ENCODE measurements at places on chromosomes 13 and 19. TPM values are rescaled to one million over a fixed set of nuclear protein-coding genes. Genes with fewer than 3 reads are reported as not detected.

DNA sequence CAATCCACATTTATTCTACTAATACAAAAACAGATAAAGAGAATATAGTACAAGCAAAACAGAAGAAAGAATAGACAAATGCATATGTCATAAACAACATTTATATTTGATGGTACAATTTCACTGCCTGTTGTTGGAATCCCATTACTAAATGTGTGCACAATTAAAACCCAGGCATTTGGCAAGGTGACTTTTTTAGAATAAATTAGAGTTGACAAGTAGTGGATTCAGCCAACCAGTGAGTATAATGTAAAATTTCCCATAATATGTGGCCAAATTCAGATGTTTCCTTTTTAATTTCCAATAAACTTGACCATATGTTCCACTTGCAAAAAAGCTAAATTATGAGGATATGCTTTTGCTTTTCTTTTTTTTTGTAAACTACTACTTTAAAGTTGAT is 1578.8 kb downstream of the OLFM4 start:
- no peak for DNase-seq

DNA sequence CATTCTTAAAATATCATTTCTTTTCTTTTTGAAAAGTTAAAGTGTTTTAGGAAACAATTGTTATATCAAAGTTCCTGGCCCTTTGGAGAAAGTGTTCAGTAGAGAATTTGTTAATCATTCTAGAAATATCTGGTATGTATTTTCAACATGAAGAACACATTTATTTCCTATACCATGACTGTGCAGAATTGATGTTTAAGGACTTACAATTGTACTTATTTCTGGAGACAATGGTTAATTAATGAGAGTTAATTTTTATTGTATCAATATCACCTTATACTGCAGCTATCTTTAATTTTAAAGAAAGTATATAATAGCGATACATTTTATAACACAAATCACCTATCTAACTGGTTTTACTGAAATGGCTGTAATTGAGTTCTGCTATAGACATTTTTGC is 95.3 kb downstream of the TEX29 start:
- no peak for DNase-seq

DNA sequence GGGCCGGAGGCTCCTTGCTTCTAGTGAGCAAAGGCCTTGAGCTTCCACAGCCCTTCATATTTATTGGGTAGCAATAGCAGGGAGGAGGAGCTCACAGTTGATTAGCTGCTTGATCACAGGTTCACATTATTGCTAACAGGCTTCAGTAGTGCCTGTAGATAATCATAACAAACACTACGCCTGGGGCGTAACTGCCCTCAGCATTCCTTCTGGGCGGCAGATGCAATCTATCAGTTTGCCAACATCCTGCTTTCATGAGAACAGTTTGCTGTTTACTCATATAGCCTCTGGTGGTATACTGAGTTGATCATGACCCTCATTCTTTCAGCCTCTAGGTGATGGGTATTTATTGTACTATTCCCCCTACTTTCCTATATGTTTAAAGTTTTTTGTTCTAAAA is 149.4 kb downstream of the B3GLCT start:
- no peak for DNase-seq

- no peak for DNase-seq
Observed at GRCh38 chr19:2089001-2089711, 7.0 kb downstream of the MOB3A start.

DNA sequence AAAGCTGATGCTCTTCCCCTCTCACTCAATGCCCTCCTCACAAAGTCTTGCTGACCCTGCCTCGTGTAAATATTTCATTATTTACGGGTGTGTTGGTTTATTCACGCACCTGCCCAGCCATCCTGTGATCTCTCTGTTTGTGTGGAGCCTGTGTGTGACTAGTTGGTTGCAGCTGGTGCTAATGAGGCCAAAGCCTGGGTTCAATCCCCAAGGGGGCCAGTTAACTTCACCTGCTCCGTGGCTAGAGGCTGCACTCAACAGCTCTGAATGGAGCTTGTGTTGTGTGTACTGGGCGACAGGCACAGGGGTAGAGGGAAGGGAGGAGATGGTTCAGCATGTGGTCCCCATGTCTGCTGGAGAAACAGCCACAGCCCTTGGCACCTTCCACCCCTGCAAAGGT is 109.5 kb downstream of the DNAJC15 start:
- DNase-seq = no peak

DNA sequence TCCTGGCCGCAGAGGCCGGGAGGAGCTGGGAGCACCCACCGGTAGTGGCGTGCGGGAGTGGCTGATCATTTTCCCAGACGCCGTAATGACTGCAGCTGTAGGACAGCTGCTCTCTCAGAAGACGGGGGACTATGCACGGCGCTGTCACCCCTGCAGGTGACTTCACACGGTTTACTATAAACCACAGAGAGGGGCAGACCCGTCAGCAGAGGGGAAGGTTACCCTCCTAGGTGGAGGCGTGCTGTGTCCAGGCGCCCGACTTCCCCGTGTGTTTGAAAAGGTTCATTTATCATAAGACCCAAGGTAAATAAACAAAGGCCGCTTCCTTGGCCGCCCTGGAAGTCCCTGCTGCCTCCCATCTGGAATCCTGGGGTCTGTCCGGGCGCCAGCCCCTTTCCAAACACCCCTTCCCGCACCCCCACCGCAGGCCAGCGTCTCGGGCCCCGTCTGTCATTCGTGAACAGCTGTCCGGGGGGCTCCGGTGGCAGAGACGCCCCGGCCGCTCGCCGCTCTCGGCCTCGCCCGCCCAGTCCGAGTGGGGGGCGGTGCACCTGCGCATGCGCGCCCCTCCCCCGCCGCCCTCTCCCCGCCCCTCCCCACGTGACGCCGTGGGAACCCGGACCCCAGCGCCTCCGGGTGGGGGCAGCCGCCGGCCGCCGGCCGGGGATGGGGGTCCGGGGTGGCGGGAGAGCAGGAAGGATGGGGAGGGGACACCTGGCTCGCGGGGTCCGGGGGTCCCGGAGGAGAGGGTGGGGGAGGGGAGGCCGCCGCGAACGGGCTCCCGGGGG is 915 bp downstream of the SHC2 start:
- peak; percentile 62 for DNase-seq

Gene LDLR
- total RNA-seq = 392 TPM

Measured in fibroblast of villous mesenchyme (primary cell).